Naive thymus-derived CD8-positive, alpha-beta T cell (primary cell): ENCODE measurements at places on chromosomes 2 and 18.

- DNase-seq: no peak
Measured at GRCh38 chr2:4077017-4077416, 373.6 kb downstream of the DCDC2C start.

- DNase-seq: no peak
Measured at GRCh38 chr2:124039762-124040291, 14.7 kb downstream of the CNTNAP5 start.

DNA sequence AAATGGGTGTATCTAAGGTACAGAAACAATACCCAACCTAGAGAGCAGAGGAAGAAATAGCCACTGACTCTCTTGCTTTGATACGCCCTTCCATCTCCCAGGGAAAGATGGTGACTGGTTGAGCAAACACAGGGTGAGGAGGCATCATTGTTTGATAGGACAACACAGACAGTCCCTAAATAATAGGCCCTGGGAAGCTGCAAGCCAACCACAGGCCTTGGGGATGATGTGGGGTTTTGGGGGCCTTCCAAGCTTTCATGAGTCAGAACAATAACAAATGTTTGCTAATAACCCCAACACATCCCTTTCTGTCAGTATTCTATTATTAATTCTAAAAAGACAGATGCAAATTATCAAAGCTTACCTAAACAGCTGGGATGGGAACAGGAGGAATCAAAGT, 9.8 kb downstream of the LGALSL start:
- no peak for DNase-seq

DNA sequence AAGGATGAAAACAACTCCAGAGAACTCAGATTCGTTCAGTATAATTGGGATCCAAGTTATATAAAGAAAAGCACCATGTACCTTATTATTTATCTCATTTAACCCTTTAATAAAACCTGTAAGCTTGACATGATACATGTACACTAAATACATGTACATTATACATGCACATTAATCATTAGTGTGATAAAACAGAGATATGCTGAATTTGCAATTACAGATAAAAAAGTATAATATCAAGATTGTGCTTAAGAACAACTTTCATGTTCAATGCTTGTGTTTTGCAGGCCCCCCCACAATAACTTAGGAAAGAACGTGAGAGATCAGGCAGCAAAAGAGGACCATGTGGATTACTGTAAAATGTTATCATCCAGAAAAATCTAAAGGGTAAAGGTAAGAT, 385.4 kb upstream of the GYPC start:
- no peak for DNase-seq

DNA sequence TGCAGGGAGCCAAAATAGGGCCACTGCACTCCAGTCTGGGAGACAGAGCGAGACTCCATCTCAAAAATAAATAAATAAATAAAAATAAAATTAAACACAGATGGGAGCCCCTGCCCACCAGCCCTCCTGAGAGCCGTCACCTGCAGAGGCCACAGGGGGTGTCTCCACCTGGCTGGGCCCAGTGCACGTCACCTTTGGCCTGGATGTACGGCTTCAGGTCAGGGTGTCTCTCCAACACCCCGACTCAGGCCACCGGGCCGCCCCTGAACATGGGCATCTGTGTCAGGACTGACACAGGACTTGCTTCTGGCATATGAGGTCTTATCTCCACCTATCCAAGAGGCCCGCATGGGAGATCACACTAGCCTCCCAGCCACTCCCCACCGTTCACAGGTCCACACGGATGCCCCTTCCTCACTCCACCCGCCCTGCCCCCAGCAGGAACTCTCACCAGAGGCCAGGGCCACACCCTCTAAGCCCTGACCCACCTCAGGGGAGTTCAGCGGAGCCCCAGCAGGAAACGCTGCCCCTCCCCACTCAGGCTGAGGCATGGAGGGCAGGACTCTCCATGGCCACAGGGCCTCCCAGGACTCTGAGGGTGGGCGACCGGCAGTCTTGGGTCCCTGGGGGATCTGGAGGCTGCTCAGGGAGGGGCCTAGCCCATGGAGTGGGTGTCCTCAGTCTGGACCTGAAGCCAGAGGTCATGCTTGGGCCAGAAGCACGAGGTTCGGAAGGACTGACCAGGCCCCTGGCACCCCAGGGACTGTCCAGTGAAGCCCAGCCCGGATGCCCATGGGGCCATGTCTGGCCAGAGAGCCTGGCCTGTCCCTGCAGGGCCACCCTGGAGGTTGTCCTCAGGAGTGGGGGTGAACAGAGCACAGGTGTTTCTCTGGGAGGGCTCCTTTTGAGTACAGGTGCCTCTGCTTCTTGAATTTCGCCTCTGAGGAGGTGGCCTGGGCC, 1.6 kb upstream of the CROCC2 start:
- DNase-seq: no peak

DNA sequence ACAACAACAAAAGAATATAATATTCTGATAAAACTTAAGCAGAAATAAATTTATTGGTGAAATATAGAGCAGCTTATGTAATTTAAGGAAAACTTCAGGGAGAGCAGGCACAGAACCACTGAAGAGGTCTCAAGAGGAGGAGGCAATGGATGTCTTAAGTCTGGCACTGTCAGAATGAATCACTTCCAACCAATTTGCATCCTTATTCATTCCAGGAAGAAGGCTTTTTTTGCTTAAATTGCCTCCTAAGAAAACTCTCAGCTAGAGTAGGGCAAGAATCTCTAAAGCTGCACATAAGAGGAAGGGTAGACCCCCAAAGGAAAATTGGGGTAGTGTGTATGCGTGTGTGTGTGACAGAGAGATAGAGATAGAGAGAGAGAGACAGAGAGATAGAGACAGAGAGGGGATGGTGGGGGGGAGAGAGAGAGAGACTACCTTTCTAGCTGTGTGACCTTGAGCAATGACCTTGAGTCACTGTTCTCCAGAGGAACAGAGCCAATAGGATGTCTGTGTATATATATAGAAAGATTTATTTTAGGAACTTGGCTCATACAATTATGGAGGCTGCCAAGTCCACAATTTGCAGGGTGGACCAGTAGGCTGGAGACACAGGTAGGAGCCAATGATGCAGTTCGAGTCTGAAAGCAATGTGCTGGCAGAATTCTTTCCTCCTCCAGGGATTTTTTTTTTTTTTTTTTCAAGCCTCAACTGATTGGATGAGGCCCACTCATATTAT, 96.4 kb upstream of the LINC00305 start:
- DNase-seq: no peak

GRCh38 chr2:118721817-118722551, 125.5 kb downstream of the EN1 start:
- no peak for DNase-seq

- peak; percentile 25 for DNase-seq
Measured at GRCh38 chr18:79517341-79517740, 121.6 kb downstream of the NFATC1 start.

- no peak for DNase-seq
Measured at GRCh38 chr2:198252472-198252871, 448.1 kb downstream of the PLCL1 start.

GRCh38 chr2:207869784-207870778, 100.4 kb upstream of the FZD5 start:
- DNase-seq: no peak

DNA sequence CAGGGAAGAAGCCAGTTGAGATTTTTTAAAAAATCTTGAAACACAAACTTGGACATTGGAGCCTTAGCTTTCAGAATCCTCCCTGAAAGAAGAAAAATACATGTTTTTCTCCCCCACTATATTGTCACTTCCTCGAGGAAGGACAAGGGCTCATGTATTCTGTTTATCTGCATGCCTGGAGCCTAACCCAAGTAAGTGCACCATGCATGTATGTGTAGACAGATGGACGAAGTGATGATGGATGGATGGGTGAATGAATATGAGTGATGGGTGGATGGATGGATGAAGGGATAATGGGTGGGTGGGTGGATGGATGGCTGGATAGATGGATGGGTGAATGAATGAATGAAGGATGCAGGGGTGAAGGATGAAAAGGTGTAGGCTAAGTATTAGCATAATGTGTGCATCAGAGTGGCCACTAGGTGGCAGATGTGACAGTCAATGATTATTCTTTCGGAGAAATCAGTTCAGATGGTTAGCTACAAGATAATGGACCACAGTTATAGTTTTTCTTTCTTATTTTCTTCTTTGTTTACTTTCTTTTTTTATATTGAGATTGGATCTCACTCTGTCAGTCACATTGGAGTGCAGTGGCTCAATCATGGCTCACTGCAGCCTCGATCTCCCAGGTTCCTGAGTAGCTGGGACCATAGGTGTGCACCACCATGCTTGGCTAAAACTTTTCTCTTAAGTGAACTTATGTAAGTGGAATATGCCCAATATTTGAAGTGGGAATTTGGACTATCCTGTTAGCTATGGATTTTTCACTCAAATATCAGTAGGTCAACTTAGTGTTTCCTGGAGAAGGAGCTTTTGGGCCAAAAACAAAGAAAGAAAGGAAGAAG, 18.5 kb upstream of the CCDC93 start:
- no peak for DNase-seq

DNA sequence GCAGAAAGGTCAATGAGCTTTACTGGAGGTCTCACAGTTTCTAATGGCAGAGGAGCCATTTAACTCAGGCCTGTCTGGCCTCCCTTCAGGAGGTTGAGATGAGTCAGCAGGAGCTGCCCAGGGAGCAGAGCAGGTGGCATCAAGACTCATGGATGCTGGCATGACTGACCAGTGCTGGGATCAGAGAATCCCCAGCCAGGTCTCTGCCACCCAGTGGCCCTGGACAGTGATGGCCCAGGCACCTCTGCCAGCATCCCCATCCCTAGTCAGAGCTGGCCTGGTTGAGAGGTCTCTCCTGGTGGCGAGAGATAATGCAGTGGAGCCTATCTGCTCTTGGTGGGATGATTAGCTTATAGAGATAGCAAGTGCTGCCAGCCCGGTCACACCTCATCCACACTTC, 43.1 kb downstream of the GYPC start:
- DNase-seq: no peak

GRCh38 chr18:54020156-54020745, 204.2 kb downstream of the MBD2 start:
- DNase-seq: no peak

DNA sequence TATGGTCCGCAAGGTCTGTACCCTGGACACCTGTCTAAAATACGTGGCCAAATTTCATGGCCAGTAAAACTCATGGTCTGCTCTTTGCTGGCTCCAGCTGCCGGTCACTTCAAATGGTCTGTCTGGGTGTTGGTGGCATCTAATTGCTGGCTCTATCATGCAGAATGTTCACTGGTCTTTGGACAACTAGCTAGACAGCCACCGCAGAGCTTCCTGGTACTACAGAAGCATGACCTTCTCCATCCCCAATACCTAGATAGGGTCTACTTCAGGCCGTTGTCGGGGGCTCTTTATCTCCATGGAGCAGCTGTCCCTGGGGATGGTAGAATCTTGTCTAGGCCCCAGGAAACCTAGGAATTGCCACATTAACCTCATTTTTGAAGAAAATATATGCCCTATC, 88.4 kb upstream of the RMDN2 start:
- DNase-seq: no peak

- DNase-seq: peak; percentile 30
Measured at GRCh38 chr2:156325688-156326525, 6.6 kb downstream of the NR4A2 start.

DNA sequence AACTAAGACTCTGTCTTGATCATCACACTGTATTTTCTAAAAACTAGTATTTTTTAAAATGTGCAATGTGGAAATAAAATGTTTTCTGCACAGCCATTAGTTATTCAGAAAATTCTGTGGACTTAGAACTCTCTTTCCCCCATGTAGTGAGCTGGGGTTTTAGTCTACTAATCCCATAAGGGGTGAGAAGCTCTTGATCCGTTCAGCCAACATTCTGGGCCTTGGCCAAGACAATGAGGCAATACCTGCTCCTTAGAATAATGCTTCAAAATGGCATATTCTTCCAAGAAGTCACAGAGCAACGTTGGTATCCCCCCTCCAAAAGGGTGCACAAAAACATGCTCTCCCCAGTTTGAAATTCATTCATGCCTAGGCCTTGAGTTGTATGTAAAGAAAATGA, 4.0 kb downstream of the REEP1 start:
- no peak for DNase-seq
